Fibroblast of lung (primary cell): ENCODE measurements at places on chromosomes 6 and 20. TPM values are rescaled to one million over a fixed set of nuclear protein-coding genes. Genes with fewer than 3 reads are reported as not detected.

Gene MICB
- total RNA-seq, result 6.2 and 17.2 TPM in 2 replicates

Gene NFATC2
- total RNA-seq, result under 0.01 and 0.50 TPM in 2 replicates

Gene WFDC10B
- total RNA-seq, result not detected in 2 replicates

Gene GPR63
- 0.51 and 3.0 TPM in 2 replicates for total RNA-seq

Gene POPDC3
- 6.7 and 14.2 TPM in 2 replicates for total RNA-seq

Gene PSORS1C2
- total RNA-seq, result not detected in 2 replicates

Gene KCNK16
- total RNA-seq, result not detected in 2 replicates

Gene TP53TG5
- under 0.01 TPM in 1 of 2 replicates, not detected in the other for total RNA-seq

Gene GLP1R
- not detected in 2 replicates for total RNA-seq

Gene GJA1
- 154 and 209 TPM in 2 replicates for total RNA-seq

Gene PNPLA1
- total RNA-seq, result not detected in 2 replicates

Gene ADGB
- not detected in 2 replicates for total RNA-seq

Gene TRDN
- not detected in 2 replicates for total RNA-seq

DNA sequence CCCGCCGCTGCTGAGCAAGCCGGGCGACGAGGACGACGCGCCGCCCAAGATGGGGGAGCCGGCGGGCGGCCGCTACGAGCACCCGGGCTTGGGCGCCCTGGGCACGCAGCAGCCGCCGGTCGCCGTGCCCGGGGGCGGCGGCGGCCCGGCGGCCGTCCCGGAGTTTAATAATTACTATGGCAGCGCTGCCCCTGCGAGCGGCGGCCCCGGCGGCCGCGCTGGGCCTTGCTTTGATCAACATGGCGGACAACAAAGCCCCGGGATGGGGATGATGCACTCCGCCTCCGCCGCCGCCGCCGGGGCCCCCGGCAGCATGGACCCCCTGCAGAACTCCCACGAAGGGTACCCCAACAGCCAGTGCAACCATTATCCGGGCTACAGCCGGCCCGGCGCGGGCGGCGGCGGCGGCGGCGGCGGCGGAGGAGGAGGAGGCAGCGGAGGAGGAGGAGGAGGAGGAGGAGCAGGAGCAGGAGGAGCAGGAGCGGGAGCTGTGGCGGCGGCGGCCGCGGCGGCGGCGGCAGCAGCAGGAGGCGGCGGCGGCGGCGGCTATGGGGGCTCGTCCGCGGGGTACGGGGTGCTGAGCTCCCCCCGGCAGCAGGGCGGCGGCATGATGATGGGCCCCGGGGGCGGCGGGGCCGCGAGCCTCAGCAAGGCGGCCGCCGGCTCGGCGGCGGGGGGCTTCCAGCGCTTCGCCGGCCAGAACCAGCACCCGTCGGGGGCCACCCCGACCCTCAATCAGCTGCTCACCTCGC lies 1.5 kb downstream of the ARID1B start:
- peak overlapping the region; percentile 68 for H3K4me3 ChIP-seq
- peaks cover 8% of the 10 kb centered on the region for H3K4me1 ChIP-seq
- DNase-seq, result peak; percentile 43
- no peaks in the 10 kb centered on the region for H3K36me3 ChIP-seq
- H3K27me3 ChIP-seq, result no peaks in the 10 kb centered on the region
- peak overlapping the region; percentile 88 for H3K27ac ChIP-seq

DNA sequence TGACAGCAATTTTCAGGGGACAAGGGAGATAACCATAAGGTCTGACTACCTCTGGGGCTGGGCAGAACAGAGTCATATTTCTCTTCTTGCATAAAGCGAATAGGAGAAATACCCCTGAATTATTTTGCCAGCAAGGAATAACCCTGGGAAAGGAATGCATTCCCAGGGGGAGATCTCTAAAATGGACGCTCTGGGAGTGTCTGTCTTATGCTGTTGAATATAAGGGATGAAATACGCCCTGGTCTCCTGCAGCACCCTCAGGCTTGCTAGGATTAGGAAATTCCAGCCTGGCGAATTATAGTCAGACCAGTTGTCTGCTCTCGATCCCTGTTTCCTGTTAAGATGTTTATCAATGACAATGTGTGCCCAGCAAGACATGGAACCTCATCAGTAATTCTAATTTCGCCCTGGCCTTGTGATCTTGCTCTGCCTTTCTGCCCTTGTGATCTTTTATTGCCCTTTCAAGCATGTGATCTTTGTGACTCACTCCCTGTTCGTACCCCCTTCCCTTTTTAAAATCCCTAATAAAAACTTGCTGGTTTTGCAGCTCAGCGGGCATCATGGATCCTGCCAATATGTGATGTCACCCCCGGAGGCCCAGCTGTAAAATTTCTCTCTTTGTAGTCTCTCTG lies 221.6 kb upstream of the HS3ST5 start:
- H3K27ac ChIP-seq, result no peak overlapping the region
- DNase-seq, result no peak
- H3K4me3 ChIP-seq, result no peak overlapping the region
- no peaks in the 10 kb centered on the region for H3K36me3 ChIP-seq

- peaks cover 12% of the 10 kb centered on the region for H3K27me3 ChIP-seq
- H3K36me3 ChIP-seq, result no peaks in the 10 kb centered on the region
- H3K27ac ChIP-seq, result no peak overlapping the region
- H3K4me1 ChIP-seq, result no peaks in the 10 kb centered on the region
Observed at GRCh38 chr6:43263314-43264178, 20.3 kb downstream of the TTBK1 start.

GRCh38 chr20:5122873-5123260 lies 3.1 kb upstream of the PCNA start:
- no peaks in the 10 kb centered on the region for H3K36me3 ChIP-seq
- no peak overlapping the region for H3K27ac ChIP-seq
- peaks cover 3% of the 10 kb centered on the region for H3K4me1 ChIP-seq
- H3K4me3 ChIP-seq, result no peak overlapping the region
- DNase-seq, result peak; percentile 21

- DNase-seq, result peak; percentile 25
- H3K4me3 ChIP-seq, result no peak overlapping the region
- H3K27me3 ChIP-seq, result no peaks in the 10 kb centered on the region
- H3K36me3 ChIP-seq, result peaks cover 14% of the 10 kb centered on the region
Observed at GRCh38 chr20:3309226-3309625, 70.2 kb upstream of the SLC4A11 start.

DNA sequence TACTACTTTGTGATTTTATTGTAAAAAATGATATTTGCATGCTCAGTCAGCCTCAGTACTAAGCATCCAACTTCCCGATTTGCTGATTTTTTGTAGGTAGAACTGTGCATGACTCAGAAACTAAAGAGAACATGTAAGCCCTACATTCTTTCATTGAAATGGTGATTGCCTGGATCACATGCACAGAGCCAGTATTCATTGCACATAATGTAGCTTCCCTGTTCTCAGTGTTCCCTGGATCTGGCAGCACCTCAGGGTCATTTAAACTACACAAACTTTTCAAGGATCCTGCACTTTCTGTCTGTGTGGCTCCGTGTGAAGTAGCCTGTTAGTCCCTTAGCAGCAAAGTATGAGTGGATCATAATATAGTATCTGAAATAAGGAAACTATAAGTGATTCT lies 422.9 kb upstream of the AGPAT4 start:
- no peaks in the 10 kb centered on the region for H3K36me3 ChIP-seq
- no peak overlapping the region for H3K4me3 ChIP-seq
- H3K27me3 ChIP-seq, result no peaks in the 10 kb centered on the region
- peak; percentile 6 for DNase-seq
- no peak overlapping the region for H3K27ac ChIP-seq

- no peaks in the 10 kb centered on the region for H3K36me3 ChIP-seq
- no peak overlapping the region for H3K27ac ChIP-seq
- no peaks in the 10 kb centered on the region for H3K27me3 ChIP-seq
- no peak overlapping the region for H3K4me3 ChIP-seq
Observed at GRCh38 chr6:79498842-79499241, 38.4 kb downstream of the LCA5 start.

- H3K4me3 ChIP-seq, result no peak overlapping the region
- peaks cover 7% of the 10 kb centered on the region for H3K4me1 ChIP-seq
- DNase-seq, result peak; percentile 80
Observed at GRCh38 chr6:53524455-53524815, 20.5 kb downstream of the GCLC start.

DNA sequence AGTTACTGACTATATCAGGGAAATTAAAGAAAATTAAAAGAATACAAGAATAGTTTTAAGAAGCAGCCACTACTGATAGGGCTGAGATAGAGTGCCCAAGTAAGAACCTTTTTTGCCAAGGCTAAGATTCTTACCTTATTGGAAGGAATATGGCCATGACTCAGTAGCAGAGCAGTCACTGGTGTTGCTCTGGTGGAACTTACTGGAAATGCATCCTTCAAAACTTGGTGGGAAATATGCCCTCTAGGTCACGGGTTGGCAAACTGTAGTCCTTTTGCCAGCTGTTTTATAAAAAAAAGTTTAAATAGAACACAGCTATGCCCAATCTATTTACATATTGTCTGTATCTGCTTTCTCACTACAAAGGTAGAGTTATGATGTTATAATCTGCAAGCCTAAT lies 6.0 kb downstream of the HSF2 start:
- no peaks in the 10 kb centered on the region for H3K27me3 ChIP-seq
- H3K4me3 ChIP-seq, result no peak overlapping the region
- peaks cover 3% of the 10 kb centered on the region for H3K4me1 ChIP-seq
- no peak overlapping the region for H3K27ac ChIP-seq

DNA sequence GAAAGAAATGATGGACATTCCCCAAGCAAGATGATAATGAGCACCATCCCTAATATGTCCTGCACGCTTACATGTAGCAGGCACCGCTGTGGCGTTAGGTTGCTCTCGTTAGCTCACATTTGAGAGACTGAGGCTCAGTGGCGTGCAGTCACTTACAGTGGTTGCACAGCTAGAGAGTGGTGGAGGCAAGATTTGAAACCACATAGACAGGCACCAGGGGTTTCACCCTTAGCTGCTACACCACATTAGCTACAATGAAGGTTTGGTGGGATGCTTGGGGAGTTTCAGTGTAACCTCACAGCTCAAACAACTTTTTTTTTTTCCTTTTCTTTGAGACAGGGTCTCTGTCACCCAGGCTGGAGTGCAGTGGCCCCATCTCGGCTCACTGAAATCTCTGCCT lies 3.7 kb downstream of the COX4I2 start:
- no peaks in the 10 kb centered on the region for H3K36me3 ChIP-seq
- H3K4me3 ChIP-seq, result no peak overlapping the region
- no peak overlapping the region for H3K27ac ChIP-seq
- DNase-seq, result no peak
- peaks cover 8% of the 10 kb centered on the region for H3K27me3 ChIP-seq

DNA sequence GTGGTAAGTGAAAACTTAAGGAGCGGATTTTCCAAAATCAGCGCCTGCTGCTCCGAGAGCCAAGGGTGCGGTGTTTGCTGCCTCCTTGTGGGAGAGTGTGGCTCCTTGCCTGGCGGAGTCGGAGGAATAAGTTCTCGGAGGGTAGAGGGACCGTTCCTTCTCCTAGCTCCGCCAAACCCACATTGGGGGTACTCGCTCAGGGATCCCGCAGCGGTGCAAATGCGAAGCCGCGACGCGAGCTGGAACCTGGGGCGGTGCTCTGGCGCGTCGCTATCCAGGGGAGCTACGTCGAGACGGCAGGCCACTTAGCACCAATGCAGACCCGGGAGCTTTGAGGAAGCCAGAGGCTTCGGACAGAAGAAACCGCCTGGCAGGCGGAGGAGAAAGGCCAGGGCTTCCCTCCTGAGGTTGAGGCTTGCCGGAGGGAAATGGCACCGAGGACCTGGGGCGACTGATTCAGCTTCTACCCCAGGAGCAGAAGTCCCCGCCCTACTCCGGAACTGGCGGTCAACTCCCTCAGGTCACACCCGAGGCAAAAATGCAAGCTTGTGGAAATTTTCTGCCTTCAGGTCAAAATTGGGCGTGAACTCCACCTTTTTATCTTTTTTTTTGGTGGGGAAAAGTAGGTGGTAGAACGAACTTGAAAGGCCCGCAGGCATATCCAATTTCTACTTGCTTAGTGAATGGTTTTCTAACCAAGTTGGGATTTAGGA lies 5.7 kb upstream of the DDX43 start:
- peak; percentile 58 for DNase-seq
- H3K27me3 ChIP-seq, result no peaks in the 10 kb centered on the region
- peak overlapping the region; percentile 56 for H3K4me3 ChIP-seq
- no peaks in the 10 kb centered on the region for H3K4me1 ChIP-seq

GRCh38 chr6:167350731-167351655 lies 26.1 kb downstream of the TTLL2 start:
- peak; percentile 37 for DNase-seq
- H3K36me3 ChIP-seq, result no peaks in the 10 kb centered on the region
- no peaks in the 10 kb centered on the region for H3K4me1 ChIP-seq

GRCh38 chr6:127201321-127201720 lies 65.3 kb upstream of the RNF146 start:
- H3K36me3 ChIP-seq, result no peaks in the 10 kb centered on the region
- DNase-seq, result peak; percentile 27

GRCh38 chr6:152948150-152948768 lies 34.6 kb downstream of the FBXO5 start:
- no peak overlapping the region for H3K4me3 ChIP-seq
- DNase-seq, result peak; percentile 67
- H3K27me3 ChIP-seq, result no peaks in the 10 kb centered on the region
- no peaks in the 10 kb centered on the region for H3K4me1 ChIP-seq
- H3K36me3 ChIP-seq, result no peaks in the 10 kb centered on the region

GRCh38 chr20:38199501-38200390 lies 34.7 kb upstream of the TGM2 start:
- DNase-seq, result peak; percentile 84
- H3K36me3 ChIP-seq, result no peaks in the 10 kb centered on the region
- H3K4me1 ChIP-seq, result peaks cover 31% of the 10 kb centered on the region
- no peak overlapping the region for H3K4me3 ChIP-seq
- peak overlapping the region; percentile 66 for H3K27ac ChIP-seq
- H3K27me3 ChIP-seq, result no peaks in the 10 kb centered on the region

GRCh38 chr6:18141805-18142590 lies 12.9 kb downstream of the TPMT start:
- DNase-seq, result no peak
- H3K36me3 ChIP-seq, result no peaks in the 10 kb centered on the region
- no peak overlapping the region for H3K4me3 ChIP-seq
- no peak overlapping the region for H3K27ac ChIP-seq
- H3K4me1 ChIP-seq, result no peaks in the 10 kb centered on the region

- no peak for DNase-seq
- no peak overlapping the region for H3K27ac ChIP-seq
- no peak overlapping the region for H3K4me3 ChIP-seq
- no peaks in the 10 kb centered on the region for H3K27me3 ChIP-seq
Observed at GRCh38 chr20:38945012-38945411, 17.1 kb upstream of the DHX35 start.

GRCh38 chr20:23157734-23158133 lies 71.6 kb upstream of the CD93 start:
- H3K4me1 ChIP-seq, result peaks cover 21% of the 10 kb centered on the region
- no peak overlapping the region for H3K27ac ChIP-seq
- H3K4me3 ChIP-seq, result no peak overlapping the region
- H3K27me3 ChIP-seq, result no peaks in the 10 kb centered on the region
- no peaks in the 10 kb centered on the region for H3K36me3 ChIP-seq

GRCh38 chr6:140546640-140547039 lies 1172.2 kb upstream of the CITED2 start:
- DNase-seq, result peak; percentile 65
- H3K4me3 ChIP-seq, result no peak overlapping the region
- no peaks in the 10 kb centered on the region for H3K27me3 ChIP-seq
- no peaks in the 10 kb centered on the region for H3K4me1 ChIP-seq

- H3K27me3 ChIP-seq, result peaks cover 5% of the 10 kb centered on the region
- H3K4me1 ChIP-seq, result no peaks in the 10 kb centered on the region
- DNase-seq, result no peak
Observed at GRCh38 chr20:32538526-32538939, 46.6 kb downstream of the NOL4L start.
